ENCODE measurements at places on chromosomes 4 and X.

GRCh38 chrX:74230094-74230493 lies 73.9 kb upstream of the ZCCHC13 start:
- DNase-seq: no peak

DNA sequence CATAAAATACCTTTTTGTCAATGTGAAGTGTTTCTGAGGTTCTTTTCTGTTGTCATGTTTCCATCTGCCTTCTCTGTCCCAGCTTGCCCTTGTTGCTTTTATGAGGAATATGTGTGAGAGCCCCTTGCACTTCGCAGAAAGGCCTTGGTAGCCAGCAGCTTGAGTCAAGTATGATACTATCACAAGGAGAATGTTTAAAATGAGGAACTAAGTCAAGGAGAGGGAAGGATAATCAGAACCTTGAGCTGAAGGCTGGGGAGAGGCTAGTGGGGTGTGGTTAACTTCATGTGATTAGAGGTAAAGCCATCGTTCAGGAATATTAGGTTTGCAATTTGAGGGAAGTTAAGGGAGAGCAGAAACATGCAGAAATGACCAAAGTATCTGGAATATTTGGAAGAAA lies 12.7 kb downstream of the PGK1 start:
- DNase-seq: no peak

GRCh38 chr4:114393295-114394038 lies 205.1 kb upstream of the UGT8 start:
- DNase-seq: no peak

- no peak for DNase-seq
Observed at GRCh38 chr4:95465010-95465409, 83.8 kb downstream of the UNC5C start.

GRCh38 chr4:149993030-149993429 lies 85.2 kb upstream of the DCLK2 start:
- DNase-seq: no peak

DNA sequence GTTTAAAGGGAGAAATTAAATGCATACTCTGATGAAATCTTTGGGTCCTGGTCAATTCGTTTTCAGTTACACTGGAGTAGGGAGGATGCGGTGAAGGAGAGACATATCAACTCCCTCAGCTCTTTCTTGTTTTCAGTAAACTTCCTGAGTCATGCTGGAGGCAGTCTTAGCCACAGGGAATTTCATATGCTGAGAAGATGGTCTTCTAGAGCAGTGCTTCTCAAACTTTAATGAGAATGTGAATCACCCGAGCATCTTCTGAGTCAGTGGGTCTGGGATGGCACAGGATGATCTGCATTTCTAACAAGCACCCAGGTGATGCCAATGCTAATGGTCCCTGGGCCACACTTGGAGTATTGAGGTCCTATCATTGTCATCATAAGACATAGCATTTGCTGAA lies 214.5 kb downstream of the KIT start:
- DNase-seq: no peak

DNA sequence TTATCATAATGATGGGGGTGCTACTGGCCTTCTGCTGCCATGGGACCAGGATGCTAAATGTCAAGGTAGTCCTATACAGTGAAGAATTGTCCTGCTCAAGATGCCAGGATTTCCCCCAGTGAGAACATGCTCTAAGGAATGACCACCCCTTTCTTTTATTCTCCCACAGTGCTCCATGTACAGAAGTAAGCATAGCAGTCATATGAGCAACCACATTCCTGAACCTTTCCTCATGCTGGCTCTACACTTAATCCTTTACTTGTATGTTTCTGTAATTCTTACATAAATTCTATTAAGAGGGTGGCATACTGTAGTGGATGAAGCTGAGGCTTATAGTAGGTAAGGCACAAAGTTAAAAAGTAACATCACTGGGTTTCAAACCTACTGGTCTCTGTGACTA lies 20.2 kb downstream of the CYP2U1 start:
- DNase-seq: no peak

GRCh38 chr4:185886832-185887524 lies 75.0 kb upstream of the SORBS2 start:
- DNase-seq: no peak

- DNase-seq: no peak
Observed at GRCh38 chrX:40966213-40966820, 118.9 kb upstream of the USP9X start.

DNA sequence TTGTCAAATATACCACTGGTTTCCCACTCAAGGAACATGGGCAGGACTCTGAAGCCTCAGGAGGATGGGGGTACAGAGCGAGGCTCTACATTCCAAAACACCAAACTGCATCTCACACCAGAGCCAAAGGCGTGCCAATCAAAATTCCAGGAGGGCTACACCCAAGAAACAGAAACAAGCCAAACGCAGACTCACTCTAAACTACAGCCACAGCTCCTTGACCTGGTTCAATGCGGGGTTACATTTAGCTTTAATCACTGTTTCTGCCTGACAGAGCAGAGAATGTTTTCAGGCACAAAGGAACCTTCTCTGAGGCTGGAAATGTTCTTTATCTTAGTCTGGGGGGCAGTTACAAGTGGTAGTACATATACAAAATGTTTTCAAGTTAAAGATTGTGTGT lies 2121.5 kb upstream of the AGA start:
- DNase-seq: no peak

DNA sequence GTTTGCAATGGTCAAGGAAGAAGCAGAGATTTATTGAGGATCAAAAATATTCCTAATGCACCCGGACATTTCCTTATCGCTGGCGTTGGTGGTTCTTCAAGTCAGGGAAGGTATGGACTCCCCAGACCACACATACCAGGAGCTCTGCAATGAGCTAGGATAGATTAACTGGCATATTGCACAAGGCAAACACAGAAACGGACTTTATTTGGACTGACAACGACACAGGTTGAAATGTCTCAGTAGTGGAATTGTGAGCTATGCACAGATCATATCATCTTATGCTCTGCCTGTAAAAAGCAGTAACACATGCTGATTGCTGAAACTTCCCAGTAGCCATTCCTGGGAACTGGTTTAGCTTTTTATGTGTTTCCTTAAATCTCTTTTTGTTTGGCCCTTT lies 1.7 kb downstream of the TSPAN7 start:
- DNase-seq: no peak

- no peak for DNase-seq
Observed at GRCh38 chr4:1383728-1384591, 22.3 kb downstream of the NKX1-1 start.

DNA sequence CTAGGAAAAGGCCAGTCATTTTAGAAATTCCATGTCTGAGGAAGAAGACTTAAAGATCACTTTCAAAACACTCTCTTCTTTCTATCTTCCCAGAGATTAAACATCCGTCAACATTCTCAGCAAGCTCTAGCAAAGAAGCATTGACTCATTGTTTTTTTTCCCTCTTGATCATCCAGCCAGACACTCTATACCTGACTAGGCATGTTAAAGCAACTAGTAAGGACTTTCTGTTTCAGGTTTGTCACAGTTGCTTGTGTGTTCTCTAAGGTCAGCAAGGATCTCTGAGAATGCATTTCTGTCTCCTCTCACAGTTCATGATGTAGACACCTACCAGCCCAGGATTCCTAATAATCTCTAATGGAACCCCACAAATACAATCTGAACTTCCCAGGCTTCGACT lies 112.2 kb downstream of the IL13RA2 start:
- no peak for DNase-seq

GRCh38 chrX:86002076-86002896 lies 45.1 kb downstream of the CHM start:
- DNase-seq: no peak

DNA sequence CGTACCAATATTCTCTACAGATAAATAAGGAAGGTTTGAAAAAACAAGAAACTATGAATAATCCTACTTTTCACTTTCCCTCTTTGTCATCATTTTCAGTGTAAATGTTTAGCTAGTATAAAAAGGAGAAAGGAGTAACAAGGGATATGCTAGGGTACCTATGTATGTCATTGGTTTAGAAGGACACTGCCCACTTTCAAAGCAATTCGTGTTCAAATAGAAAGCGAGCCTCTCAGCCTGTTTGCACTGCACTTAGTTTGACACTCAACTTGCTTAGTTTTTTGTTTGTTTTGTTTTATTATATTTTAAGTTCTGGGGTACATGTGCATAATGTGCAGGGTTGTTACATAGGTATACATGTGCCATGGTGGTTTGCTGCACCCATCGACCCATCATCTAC lies 21.6 kb upstream of the RXFP1 start:
- no peak for DNase-seq

DNA sequence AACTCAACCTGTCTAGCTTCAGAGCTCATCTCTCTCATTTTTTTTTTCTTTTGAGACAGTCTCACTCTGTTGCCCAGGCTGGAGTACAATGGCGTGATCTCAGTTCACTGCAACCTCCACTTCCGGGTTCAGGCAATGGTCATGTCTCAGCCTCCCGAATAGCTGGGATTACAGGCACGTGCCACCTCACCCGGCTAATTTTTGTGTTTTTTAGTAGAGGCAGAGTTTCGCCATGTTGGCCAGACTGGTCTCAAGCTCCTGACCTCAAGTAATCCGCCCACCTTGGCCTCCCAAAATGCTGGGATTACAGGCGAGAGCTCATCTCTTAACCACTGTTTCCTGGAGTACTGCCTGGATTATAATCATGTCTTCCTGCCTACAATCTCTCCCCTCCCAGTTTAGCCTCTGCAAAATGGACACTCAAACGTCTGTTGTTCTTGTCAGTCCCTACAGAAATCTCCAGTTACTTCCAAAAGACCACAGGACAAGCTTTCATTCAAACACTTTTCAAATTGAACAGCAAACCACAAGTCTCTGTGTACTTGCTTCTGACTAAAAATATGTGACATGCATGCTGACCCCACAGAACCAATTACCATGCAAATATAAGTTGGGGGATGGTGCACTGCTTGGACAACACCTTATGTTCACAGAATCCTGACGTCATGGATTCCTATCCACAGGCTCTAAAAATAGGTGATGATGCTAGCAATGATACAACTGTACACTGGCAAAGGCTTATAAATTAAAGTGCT lies 137.2 kb downstream of the SH3KBP1 start:
- DNase-seq: no peak

GRCh38 chr4:78975865-78976264 lies 36.6 kb upstream of the PAQR3 start:
- DNase-seq: no peak

DNA sequence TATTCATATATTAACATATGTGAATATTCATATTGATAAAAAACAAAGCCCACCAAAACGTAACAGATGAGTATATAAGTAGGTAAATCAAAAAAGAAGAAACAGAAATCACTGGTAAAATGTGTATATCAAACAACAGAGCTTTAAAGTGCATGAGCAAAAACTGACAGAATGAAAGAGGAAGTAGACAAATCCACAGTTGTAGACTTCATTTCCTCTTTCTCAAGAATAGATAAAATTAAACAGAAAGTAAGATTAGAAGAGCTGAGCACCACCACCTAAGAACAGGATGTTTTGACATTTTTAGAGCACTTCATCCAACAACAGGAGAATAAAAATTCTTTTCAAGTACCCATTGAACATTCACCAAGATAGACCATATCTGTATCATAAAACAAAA lies 64.6 kb downstream of the CNKSR2 start:
- DNase-seq: no peak

GRCh38 chr4:22030307-22030706 lies 81.7 kb upstream of the KCNIP4 start:
- no peak for DNase-seq

GRCh38 chr4:15443371-15444160 lies 15.7 kb downstream of the C1QTNF7 start:
- DNase-seq: no peak

DNA sequence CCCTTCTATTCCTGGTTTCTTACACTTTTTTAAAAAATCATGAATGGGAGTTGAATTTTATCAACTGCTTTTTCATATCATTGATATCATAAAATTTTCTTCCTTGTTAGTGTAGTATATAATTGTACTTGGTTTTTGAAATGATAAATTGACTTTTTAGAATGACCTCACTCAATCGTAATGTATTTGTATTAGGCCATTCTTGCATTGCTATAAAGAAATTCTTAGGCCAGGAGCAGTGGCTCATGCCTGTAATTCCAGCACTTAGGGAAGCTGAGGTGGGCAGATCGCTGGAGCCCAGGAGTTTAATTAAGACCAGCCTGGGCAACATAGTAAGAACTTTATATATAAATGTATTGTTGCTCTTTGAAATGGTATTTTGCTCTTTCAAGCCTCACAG lies 6.3 kb downstream of the EXOC1 start:
- no peak for DNase-seq

DNA sequence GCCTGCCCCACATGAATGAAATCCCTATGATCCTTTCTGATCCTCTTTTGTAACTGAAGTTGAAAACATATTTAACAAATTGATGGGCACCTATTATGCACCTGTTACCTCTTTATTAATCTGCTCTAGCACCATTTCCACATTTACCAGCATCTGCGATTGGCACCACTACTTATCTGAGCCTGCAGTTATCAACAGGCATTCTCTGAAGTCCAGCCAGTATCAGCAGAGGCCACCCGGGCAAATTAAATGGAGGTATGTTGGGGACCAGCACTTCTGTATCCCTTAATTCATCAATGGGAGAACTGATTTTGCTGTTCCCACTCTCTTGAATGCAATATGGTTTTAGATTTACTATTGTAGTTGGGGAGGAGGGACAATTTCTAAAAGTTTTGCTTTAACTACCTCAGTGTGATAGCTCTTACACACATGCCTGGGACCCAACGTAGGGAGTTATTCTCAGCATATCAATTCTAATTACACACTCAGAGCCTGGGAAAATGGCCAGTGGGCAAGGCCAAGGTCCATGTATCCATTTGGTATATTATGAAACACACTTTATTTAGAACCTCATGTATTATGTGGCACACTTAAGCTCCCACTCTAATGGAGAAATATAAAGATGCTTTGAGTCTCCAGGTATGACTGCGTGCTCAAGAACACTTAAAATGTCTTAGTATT lies 1927.1 kb upstream of the PCDH7 start:
- no peak for DNase-seq

- no peak for DNase-seq
Observed at GRCh38 chr4:41267997-41268396, 11.3 kb downstream of the UCHL1 start.

- DNase-seq: no peak
Observed at GRCh38 chrX:1610166-1610565, 4.7 kb upstream of the ASMT start.

DNA sequence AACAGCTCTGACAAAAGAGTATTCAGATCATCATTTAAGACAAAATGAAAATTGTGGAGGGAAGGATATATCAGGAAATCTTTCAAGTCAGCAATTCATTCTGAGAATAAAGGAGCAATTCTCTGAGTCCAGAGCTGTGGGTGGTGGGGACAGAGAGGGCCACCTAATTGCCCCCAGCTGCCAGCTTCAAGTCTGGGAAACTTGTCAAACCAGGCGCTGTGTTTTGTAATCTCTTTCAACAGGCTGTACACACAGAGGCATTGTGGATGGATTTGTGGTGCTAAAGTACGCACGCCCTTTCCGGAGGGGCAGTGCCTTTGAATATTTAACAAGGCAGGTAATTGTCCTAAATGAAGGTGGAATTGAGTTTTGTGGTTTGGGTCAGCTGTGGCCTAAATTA lies 591.1 kb upstream of the BOD1L1 start:
- DNase-seq: no peak

GRCh38 chr4:10112658-10113284 lies 3.8 kb downstream of the WDR1 start:
- DNase-seq: no peak

GRCh38 chrX:130857207-130857606 lies 45.8 kb downstream of the ENOX2 start:
- no peak for DNase-seq

All from stimulated activated CD8-positive, alpha-beta memory T cell treated with anti-CD3 and anti-CD28 coated beads, Interleukin-15, amount 100 ng/mL, for 48 hours (primary cell).